ENCODE measurements at places on chromosomes 1 and 21. TPM values are rescaled to one million over a fixed set of nuclear protein-coding genes. Genes with fewer than 3 reads are reported as not detected.
A peak's percentile ranks its signal among the peaks of the same experiment; 100 is the strongest.

DNA sequence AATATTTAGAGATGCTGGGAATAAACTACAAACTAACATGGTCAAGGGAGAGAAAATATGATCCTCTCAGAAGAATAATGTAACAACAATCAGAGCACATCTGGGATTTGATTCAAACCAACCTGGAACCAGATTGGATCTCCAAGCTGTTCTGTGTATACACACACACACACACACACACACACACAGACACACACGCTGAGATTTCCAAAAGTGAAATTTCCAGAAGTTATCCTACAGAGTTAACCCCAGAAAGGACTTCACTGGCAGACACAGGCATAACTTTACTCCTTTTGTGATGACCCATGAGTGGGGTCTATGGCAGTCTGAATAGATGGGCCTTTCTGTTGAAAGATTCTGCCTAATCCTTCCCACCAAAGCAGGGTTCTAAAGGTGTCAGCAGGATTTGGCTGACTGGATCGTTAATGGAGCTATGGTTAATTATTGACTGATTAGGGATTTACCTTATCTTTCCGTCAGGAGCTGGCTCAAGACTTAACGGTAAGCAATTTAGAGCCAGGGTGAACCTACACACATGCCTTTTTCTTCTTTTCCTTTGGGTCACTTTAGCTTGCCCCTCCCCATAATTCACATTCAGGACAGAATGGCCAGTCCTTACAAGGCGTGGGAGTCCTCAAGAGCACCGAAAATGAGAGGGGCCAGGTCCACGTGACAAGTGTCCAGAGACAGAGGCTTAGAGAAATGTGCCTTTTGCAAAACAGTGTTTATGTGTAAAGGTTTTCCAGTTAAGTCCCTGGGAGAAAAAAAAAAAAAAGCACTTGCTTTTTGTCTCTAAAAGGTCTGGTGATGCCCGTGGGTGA, 10.9 kb upstream of the PROX1 start:
- H3K27ac ChIP-seq, result no peak overlapping the region
- no peak overlapping the region for H3K4me3 ChIP-seq
- H3K27me3 ChIP-seq, result peaks cover 29% of the 10 kb centered on the region
- H3K36me3 ChIP-seq, result no peaks in the 10 kb centered on the region
- H3K4me1 ChIP-seq, result peaks cover 4% of the 10 kb centered on the region
- DNase-seq, result no peak

Gene ZMYND12
- not detected for total RNA-seq

DNA sequence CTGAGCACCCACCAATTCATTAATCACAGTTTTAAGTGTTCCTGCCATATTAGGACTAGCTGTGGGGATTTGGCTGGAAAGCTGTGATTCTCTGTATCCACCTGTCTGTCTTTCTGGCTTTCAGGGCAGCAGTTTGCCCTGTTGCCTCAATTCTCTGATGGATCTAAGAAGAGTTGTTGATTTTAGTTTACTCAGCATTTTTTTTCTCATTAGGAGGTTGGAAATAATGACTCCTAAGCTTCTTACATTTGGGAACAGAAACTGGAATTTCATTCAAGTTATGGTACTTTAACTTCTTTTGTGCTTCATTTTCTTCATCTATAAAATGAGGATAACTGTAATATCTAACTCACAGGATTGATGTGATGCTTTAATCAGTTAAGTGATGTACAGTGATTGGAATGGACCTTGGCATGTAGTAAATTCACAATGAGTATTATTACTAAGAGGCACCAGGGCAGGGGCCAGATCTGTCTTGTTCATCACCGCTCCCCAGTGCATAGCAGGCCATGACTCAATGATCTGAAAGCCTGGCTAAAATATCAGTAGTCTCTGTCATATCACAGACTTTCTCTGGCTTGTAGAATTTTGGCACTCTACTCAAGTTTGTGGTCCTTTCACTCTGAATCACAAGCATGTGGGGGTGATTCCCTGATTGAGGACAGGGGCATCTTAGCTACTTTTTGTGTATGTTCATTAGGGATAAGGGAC, 51.4 kb upstream of the GREM2 start:
- no peaks in the 10 kb centered on the region for H3K4me1 ChIP-seq
- no peak overlapping the region for H3K4me3 ChIP-seq
- no peak overlapping the region for H3K27ac ChIP-seq

DNA sequence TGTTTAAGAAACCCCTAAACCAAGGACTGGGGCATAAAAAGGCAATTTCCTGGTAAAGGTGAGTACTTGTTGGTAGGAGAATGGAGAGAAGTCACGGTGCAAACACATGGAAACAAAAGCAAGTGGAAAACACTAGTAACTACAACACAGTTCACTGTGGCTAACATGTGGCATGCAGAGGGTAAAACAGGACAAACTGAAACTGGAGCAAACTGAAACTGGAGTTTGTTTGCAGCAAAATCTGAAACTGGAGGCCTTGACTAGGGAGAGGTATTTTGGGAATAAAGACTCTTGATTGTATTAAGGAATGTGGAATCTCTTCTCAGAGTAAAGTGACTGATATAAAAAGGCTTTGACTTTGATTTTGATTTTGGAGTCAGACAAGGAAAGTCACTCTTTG, 376.3 kb upstream of the PRMT6 start:
- no peak overlapping the region for H3K27ac ChIP-seq
- no peaks in the 10 kb centered on the region for H3K27me3 ChIP-seq
- no peak overlapping the region for H3K4me3 ChIP-seq
- no peaks in the 10 kb centered on the region for H3K4me1 ChIP-seq

GRCh38 chr1:109906160-109906838, 4.3 kb upstream of the CSF1 start:
- DNase-seq, result no peak
- no peaks in the 10 kb centered on the region for H3K36me3 ChIP-seq
- no peak overlapping the region for H3K4me3 ChIP-seq
- H3K4me1 ChIP-seq, result peaks cover 11% of the 10 kb centered on the region
- peaks cover 24% of the 10 kb centered on the region for H3K27me3 ChIP-seq

- DNase-seq, result no peak
- H3K27me3 ChIP-seq, result no peaks in the 10 kb centered on the region
- H3K27ac ChIP-seq, result no peak overlapping the region
Measured at GRCh38 chr1:180343921-180344769, 114.1 kb downstream of the LHX4 start.

Gene OR2AK2
- total RNA-seq, result not detected

GRCh38 chr1:114061121-114061830, 82.0 kb downstream of the OLFML3 start:
- H3K36me3 ChIP-seq, result no peaks in the 10 kb centered on the region
- H3K27ac ChIP-seq, result no peak overlapping the region
- DNase-seq, result no peak
- H3K27me3 ChIP-seq, result no peaks in the 10 kb centered on the region
- H3K4me3 ChIP-seq, result no peak overlapping the region

GRCh38 chr1:65821386-65821785, 28.7 kb downstream of the PDE4B start:
- no peaks in the 10 kb centered on the region for H3K4me1 ChIP-seq
- H3K27me3 ChIP-seq, result no peaks in the 10 kb centered on the region
- DNase-seq, result no peak
- no peak overlapping the region for H3K27ac ChIP-seq
- no peaks in the 10 kb centered on the region for H3K36me3 ChIP-seq

Gene HAPLN2
- total RNA-seq, result not detected

- no peaks in the 10 kb centered on the region for H3K4me1 ChIP-seq
- no peak overlapping the region for H3K4me3 ChIP-seq
- no peak overlapping the region for H3K27ac ChIP-seq
- H3K36me3 ChIP-seq, result no peaks in the 10 kb centered on the region
- no peak for DNase-seq
Measured at GRCh38 chr1:95534985-95535384, 301.0 kb downstream of the RWDD3 start.

DNA sequence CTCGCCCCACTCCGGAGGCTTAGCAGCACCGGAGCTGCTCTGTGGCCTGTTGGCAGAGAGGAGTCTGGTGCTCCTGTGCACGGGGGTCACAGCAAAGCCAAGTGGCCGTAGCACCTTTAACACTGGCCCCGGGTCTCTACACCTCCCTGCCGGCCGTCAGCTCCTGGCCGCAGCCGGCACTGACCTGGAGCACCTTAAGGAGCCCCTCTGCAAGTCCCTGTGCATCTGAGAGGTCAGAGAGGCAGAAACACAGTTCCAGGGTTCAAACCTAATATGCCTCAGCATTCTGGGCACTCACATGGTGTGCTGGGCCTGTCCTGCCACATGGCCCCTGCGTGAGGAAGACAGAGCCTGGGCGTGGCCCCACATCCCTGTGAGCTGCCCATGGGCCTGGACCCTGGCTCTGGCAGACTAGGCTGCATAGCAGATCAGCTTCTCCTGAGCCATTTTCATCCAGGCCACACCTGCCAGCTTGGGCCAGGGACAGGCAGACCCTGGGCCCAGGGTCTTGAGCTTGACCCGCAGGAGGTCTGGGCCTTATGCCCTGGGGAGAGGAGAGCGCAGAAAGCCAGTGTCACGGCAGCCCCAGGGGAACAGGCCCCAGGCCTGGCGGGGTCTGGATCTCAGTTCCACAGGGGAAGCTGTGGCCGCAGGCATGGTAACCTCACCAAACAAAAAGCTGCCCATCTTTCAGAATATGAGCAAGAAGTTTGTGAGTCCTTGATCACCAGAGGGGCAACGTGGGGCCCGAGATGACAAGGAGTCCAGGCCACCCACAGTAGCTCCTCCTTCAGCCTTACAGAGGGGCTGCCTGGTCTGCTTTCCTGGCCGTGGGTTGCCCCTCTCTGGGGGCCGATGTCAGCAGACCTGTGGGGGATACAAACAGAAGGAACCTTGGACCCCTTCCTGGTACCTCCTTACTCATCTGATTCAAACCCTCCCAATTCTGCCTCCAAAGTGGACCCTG, 146.0 kb upstream of the COL6A1 start:
- H3K27me3 ChIP-seq, result no peaks in the 10 kb centered on the region
- no peak overlapping the region for H3K4me3 ChIP-seq
- H3K36me3 ChIP-seq, result no peaks in the 10 kb centered on the region
- no peak overlapping the region for H3K27ac ChIP-seq
- H3K4me1 ChIP-seq, result peaks cover 2% of the 10 kb centered on the region
- DNase-seq, result no peak

- peaks cover 20% of the 10 kb centered on the region for H3K4me1 ChIP-seq
- H3K4me3 ChIP-seq, result peak within 1 kb of the TSS; percentile 62
- peaks cover 3% of the 10 kb centered on the region for H3K27me3 ChIP-seq
- DNase-seq, result peak; percentile 76
Measured at GRCh38 chr1:31764312-31765040, at the start of gene ADGRB2. Gene ADGRB2, minus strand, starts transcription at chr1:31764340. Its CDS starts 7,119 bp downstream, at chr1:31757221.

DNA sequence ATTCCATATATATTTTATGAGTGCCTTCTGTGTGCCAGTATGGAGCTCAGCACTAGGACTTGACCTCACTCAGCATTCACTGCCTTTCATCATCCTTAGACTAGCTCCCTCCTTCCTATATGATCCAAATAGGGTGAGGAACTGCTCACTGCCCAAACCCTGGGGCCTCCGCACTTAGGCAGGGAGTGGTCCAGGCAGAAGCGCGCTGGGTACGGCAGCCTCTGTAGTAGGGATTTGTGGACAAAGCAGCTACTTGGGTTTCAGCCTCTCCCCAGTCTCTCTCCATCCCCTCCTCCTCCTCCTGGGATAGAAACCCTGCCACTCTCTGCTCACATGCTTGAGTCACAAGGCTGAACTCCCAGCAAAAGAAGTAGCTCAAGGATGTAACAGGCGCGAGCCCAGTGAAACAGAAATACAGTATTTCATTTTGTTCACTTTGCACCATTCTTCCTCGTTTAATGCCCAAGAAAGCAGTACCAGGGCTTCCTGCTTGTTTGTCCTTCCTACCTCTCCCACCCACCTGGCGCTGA, 32.9 kb downstream of the PLEKHA6 start:
- no peak overlapping the region for H3K27ac ChIP-seq
- H3K4me1 ChIP-seq, result no peaks in the 10 kb centered on the region
- H3K4me3 ChIP-seq, result no peak overlapping the region
- no peaks in the 10 kb centered on the region for H3K36me3 ChIP-seq
- no peak for DNase-seq
- no peaks in the 10 kb centered on the region for H3K27me3 ChIP-seq

- no peak for DNase-seq
- H3K4me3 ChIP-seq, result no peak overlapping the region
- no peaks in the 10 kb centered on the region for H3K36me3 ChIP-seq
- no peaks in the 10 kb centered on the region for H3K4me1 ChIP-seq
- H3K27ac ChIP-seq, result no peak overlapping the region
- H3K27me3 ChIP-seq, result no peaks in the 10 kb centered on the region
Measured at GRCh38 chr1:94425821-94426484, 7.8 kb downstream of the ABCD3 start.

DNA sequence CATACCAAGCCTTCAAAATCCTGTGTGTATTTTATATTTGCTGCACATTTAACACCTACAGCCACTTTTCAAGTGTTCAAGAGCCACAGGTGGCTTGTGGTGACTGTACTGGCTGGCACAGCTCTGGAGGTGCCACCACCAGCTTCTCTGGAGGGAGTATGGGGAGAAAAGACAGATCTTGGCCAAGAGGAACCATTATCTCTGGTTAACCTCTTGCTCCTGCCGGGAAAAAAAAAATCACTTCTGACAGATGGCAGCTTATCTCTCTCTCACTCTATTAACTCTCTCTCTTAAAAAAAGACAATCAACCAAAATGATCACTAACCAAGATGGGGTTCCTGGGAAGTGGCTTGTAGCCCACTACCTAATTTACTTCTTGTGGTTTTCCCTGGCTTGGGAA, 1.2 kb upstream of the RIIAD1 start:
- no peak overlapping the region for H3K27ac ChIP-seq
- H3K4me1 ChIP-seq, result peaks cover 6% of the 10 kb centered on the region
- peaks cover 34% of the 10 kb centered on the region for H3K27me3 ChIP-seq
- no peaks in the 10 kb centered on the region for H3K36me3 ChIP-seq
- no peak for DNase-seq

Gene SPATA46
- total RNA-seq, result not detected

Gene KRTAP22-2
- total RNA-seq, result not detected

Measured in H1 (cell line).